Stimulated activated CD4-positive, alpha-beta T cell treated with anti-CD3 and anti-CD28 coated beads, TNF-alpha, amount 100 ng/mL, for 24 hours (primary cell): ENCODE measurements at places on chromosomes 3 and 15.
A peak's percentile ranks its signal among the peaks of the same experiment; 100 is the strongest.

DNA sequence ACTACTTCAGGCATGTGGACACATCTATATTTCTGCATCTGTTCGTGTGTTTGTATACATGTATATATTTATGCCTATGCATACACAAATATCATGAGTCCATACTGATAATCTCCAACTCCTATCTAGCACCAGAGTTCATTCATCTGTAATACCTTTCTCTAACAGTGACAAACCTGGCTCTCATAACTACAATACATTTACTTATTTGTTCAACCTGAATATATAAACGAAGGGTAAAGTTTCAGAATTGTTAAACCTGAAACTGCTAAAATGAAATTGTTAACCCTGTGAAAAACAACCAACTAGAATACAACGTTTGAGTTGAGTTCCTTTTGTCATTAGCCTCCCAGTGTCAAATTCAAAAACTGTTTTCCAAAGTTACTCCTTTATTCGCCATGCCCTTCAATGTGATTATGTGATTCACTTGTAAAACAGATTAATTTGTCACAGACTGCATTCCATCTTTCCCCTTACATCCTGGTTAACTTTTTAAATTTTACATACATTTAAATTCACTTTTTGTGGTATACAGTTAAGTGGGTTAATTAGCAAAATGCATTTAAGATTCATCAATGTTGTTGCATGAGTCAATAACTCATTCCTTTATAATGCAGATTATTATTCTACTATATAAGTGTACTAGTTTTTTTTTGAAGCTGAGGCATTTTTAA is 58.5 kb downstream of the PIK3R4 start:
- no peak for DNase-seq

GRCh38 chr3:36891701-36892160 is 53.1 kb downstream of the TRANK1 start:
- no peak for DNase-seq

GRCh38 chr3:152619691-152620090 is 215.2 kb upstream of the P2RY1 start:
- no peak for DNase-seq

GRCh38 chr15:79834495-79834894 is 62.3 kb downstream of the MTHFS start:
- DNase-seq = no peak

GRCh38 chr3:2023959-2024358 is 74.7 kb upstream of the CNTN4 start:
- DNase-seq = no peak

- no peak for DNase-seq
Measured at GRCh38 chr3:58570851-58571250, 6.3 kb downstream of the FAM107A start.

- peak; percentile 38 for DNase-seq
Measured at GRCh38 chr3:111715911-111716523, 120.9 kb upstream of the ZBED2 start.

DNA sequence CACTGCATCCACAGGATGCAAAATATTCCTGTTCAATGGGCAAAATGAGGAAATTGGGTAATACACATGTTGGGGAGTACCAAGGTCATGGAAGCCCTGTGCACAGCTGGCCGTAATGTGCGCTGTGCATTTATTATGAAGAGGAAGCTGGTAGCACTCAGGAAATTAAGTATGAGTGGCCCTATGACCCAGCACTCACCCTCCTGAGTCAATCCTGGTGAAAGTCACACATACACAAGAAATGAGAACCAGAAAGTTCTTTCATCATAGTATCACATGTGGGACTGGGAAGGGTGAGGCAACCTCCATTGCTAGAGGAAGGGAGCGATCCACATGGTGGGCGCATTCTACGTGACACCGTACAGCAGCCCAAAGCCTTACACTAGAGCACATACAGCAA is 11.4 kb upstream of the PRR20G start:
- no peak for DNase-seq

GRCh38 chr3:128074851-128075521 is 22.7 kb downstream of the SEC61A1 start:
- DNase-seq = no peak

GRCh38 chr3:9669720-9670432 is 20.6 kb downstream of the MTMR14 start:
- DNase-seq = no peak

DNA sequence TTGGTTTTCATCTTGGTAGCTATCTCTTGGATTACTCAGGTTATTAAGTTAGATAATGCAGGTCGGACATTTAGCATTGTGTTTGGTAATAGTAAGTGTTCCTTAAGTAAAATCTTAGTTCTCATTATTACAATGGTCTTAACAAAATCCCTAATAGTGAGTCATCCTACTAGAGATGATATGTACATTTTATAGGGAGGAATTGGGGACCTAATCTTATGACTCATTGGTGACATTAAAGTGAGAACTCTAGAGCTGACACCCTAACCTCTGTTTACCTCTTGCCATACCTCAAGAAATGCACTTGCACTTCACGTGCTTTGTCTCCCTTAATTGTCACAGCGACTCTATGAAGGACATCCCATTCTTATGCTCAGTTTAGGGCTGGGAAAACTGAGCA is 174.9 kb downstream of the CADPS start:
- no peak for DNase-seq

- no peak for DNase-seq
Measured at GRCh38 chr3:157588386-157589060, 85.3 kb upstream of the VEPH1 start.

DNA sequence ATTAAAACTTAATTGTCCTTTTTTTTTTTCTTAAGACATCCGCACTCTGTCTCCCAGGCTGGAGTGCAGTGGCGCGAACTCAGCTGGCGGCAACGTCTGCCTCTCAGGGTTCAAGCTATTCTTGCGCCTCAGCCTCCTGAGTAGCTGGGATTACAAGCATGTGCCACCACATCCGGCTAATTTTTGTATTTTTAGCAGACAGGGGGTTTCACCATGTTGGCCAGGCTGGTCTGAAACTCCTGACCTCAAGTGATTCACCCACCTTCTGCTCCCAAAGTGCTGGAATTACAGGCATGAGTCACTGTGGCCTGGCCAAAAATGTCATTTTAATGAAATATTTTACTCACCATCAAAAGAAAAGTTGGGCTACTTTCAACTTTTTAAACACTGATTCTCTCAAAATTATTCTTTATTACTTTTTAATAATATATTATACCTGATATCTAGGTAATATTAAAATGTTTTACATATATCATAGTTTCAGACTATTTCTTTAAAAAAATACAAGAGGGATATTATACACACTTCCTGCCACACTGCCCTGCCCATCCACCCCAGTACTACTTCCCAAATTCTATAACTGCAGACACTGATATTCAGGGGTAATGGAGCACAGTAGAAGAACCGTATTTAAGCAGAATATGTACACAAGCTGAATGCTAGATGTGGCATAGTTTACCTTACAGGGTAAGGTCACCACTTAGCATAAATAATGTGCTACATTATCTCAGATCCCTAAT is 723.9 kb upstream of the ZNF385D start:
- DNase-seq = no peak
